ENCODE measurements at places on chromosomes 3 and 15.

GRCh38 chr15:42020713-42021273 is at the start of gene PLA2G4E:
TSS of gene PLA2G4E (minus strand) at chr15:42021042. CDS start at chr15:42021030, 12 bp downstream.
- DNase-seq, result no peak

GRCh38 chr3:86208772-86209171 is 782.2 kb downstream of the VGLL3 start:
- DNase-seq, result no peak

- DNase-seq, result no peak
These were observed 176.0 kb upstream of the BCHE start for GRCh38 chr3:166013073-166013679.

GRCh38 chr3:37375184-37376127 is 201.1 kb upstream of the LRRFIP2 start:
- no peak for DNase-seq

DNA sequence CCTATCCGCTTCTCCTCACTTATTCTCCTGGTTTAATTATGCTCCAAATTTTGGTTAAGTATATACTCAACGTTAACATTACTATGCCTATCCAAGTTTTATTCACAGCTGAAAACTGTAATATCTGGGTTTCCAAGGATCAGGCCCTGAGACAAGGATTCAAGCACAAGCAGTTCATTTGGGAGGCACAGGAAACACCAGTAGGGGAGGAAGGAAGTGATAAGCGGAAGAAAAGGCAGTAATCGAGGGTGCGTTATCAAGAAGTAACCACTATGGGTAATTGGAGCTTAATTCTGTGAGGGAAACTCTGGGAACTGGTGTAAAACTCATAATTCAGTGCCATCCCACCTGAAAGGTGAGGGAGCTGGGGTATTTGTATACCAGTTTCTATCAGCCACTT is 120.3 kb downstream of the KCNAB1 start:
- DNase-seq, result no peak
